ENCODE measurements at places on chromosomes 2 and 18. TPM values are rescaled to one million over a fixed set of nuclear protein-coding genes. Genes with fewer than 3 reads are reported as not detected.

DNA sequence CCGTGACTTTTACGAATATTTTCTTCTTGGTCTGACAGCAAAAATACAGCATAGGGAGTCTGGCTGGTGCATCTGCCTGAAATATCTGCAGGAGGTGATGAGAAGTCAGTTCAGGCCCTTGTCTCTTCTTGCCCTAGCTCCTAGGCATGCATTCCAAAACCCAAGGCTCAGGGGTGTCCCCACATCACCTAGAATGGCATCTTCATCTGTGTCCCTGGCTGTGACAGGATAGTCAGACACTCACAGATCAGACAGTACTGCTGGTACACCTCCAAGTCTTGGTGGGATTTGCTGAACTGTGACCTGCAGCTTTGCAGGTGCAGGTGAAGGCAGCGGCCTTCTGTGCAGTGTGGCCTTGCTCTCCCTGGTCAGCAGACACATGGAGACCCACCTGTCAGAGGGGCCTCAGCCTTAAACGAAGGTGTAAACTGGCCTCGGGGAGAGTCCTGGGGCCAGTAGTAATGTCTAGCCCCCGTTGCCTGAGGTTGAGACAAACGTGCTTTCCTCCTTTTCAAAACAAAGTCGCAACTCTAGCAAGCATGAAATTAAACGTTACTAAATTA, 42.8 kb downstream of the MBP start:
- no peak for DNase-seq

DNA sequence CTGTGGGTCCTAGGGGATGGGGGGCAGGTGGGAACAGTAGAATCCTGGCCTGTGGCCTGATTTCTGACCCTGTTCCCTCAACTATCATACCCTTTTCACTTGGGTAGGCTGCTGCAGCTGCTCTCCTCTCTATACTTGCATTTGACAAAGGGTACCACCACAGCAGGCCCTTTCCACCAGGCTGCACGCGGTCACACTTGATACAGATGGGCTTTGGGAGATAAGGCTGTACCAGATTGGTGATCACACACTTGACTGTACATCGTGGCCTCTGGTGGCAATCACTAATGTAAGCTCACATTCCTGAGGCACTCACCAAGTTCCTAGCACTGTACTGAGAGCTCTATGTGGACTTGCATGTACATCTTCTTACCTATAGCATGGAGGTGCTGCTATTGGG, 1.6 kb upstream of the RALB start:
- no peak for DNase-seq

DNA sequence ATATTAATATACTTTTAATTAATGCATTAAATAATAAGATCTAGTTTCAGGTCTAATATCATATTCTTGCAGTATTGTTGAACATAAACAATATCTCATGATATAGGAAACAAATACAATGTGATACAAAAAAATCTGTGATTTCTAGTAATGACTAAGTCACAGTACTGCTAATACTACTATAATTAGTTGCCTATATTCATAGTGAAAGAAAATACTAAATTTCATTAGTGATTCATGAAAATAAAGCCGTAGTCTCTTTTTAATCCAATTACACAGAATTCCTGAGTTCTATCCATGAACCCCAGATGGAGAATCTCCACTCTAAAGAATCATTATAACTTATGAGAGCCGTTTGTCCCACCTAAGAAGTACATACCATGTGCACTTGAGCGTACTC, 266.3 kb upstream of the ACVR2A start:
- DNase-seq: no peak

- no peak for DNase-seq
These were observed 1806.1 kb upstream of the PIK3C3 start for GRCh38 chr18:40148960-40149359.

DNA sequence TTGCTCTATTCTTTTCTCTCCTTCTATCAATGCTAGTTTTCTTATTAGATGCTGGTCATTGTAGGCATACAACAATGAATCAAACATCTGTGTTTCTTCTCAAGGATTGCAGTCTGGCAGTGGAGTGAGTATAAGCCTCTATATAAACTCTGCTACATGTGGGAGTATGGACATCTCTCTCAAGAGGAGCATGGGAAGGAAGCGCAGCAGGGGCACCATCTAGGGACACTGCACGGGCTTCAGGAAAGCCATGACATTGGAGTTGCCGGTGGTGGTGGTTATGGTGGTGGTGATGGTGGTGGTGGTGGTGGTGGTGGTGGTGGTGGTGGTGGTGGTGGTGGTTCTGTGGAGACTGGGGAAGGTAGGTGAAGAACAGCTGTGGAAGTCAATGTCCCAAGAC, 462.6 kb downstream of the RNF144A start:
- no peak for DNase-seq

GRCh38 chr2:146917431-146918042, 927.3 kb upstream of the ACVR2A start:
- no peak for DNase-seq

- DNase-seq: no peak
These were observed 103.2 kb downstream of the NCOA1 start for GRCh38 chr2:24594283-24594682.

GRCh38 chr2:84899304-84900204, 5.9 kb upstream of the TMSB10 start:
- no peak for DNase-seq

- no peak for DNase-seq
These were observed 63.6 kb downstream of the TNP1 start for GRCh38 chr2:216796115-216796840.

DNA sequence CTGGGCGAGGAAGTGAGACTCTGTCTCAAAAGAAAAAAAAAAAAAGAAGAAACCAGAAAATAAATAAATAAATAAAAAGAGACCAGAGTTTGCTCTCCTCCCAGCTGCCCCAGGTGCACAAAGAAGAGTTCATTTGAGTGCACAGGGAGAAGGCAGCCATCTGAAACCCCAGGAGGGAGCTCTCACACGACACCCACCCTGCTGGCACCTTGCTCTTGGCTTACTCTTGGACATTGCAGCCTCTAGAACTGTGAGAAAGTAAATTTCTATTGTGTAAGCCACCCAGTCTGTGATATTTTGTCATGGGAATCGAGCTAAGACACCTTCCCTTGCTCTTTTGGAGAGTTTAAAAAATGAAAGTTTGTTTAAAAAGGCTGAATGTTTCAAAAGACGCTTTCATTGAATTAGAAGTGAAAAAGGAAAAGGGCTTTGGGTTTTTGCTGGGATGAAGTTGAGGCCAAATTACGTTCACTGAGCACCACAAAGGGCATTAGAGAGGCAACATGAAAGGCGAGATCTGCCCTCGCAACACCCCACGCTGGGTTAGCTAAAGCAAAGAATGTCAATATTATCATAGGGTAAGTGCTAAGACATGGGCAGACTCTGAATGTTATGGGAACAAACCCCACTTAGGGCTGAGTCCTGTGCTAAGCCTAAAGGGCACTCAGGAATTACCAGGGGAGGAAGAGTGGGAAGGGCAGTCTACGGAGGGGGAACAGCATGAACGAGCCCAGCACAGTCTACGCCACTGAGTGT, 128.9 kb upstream of the RIOK3 start:
- DNase-seq: no peak

DNA sequence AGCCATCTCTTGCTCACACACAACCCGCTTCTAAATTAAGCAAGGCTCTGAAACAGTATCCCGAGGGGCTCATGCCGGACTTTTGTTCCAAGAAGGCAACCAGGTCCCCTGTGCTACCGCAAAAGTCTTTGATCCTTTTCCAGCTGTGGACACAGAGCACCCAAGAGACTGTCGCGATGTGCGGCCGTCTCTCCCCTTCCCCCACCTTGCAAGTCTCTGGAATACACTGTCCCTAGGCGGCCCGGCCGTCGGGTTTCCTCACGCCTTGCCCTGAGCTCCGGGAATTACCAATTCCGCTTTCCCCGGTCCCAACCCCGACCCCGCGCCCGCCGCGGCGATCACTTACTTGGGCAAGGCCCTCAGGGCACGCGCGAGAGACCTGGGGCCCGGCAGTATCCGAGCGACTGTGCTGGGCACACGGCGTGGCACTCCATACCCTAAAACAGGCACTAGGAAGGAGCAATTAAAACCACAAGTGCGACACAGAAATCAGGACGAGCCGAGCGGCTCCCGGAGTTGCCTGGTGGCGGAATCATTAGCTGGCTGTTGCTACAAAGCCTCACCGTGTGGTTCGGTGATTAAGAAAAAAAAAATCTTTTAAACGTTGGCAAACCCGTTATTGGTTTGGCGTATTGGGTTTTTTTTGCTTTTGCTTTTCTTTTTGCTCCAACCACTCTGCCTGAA, 2.2 kb upstream of the DLX1 start:
- DNase-seq: no peak

GRCh38 chr2:43010438-43011157, 215.8 kb downstream of the ZFP36L2 start:
- no peak for DNase-seq

DNA sequence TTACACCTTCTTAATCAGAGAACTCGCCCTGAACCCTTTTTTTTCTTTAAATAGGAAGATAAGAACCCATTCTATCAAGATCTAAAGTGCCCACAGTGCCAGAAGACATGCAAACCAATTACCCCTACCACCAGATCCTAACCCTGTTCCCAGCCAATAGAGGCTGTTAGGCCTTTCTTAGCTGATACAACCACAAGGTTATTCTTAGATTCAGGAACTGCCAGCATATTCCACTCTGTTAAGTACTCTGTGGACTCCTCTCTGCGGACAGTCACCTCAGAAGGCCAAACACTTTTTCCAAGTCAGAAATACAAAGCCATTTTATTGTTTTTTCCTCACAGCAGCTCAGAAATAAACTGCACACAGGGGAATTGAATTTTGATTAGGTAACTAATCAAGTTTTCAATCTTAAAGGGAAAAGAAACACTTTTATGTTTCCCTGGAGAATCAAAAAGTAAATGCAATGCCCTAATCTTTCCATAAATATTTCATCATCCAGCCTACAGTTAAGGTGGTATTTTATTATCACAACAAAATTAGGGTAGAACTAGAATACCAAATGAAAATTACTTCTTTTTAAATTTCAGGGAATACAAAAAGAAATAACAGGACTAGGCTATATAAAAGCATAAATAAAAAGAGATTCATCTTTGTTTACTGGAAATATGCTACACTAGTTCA, 111.4 kb downstream of the NBAS start:
- DNase-seq: no peak

DNA sequence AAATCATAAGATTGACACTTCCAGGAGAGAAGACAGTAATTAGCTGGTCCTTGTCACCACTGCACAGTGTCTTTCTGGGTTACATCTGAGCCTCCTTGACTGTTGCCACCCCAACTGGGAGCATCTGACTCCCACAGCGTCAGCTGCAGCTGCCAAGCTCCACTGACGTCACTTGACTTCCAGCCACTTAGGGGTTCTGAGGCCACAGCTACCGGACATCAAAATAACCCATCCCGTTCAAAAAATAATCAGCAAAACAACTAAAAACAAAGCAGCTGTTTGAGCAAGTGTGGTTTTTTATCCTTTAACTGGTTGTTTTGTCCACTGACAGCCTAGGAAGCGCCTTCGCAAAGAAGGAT, 206.5 kb upstream of the AGAP1 start:
- DNase-seq: no peak

- no peak for DNase-seq
These were observed 8.9 kb upstream of the SESTD1 start for GRCh38 chr2:179273461-179273962.

DNA sequence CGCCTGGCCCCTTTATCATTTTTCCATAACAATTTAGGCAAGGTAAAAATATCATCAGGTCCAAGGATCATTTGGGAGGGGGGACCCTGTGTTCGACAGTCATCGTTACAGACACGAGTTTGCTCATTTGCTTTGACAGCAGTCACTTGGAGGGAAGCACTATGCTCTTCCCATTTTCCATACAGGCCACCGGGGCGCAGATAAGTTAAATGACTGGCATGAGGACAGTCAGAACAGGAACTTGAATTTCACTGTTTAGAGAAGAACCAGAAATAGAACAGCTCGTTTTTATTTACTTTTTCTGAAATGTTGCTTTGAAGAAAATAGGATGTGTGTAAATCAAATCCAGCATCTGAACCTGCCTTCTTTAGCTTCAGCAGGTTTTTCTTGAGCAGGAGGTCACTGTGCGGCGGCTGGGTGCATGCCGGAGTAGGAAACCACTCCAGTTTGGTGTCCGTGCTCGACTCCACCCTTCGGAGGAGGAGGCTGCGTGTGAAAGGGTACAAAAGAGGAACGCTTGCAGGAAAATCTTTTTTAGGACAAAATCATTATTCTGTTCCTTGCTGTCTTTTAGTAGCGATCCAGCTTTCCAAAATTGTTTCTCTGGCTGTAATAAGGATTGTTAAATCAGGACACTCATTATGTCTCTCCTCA, 15.2 kb downstream of the NPAS2 start:
- no peak for DNase-seq

Gene ANO7
- total RNA-seq: 3.3 TPM

Gene VWC2L
- total RNA-seq: 0.17 TPM

Gene HIBCH
- total RNA-seq: 28.8 TPM

Gene KLHL14
- 0.81 TPM for total RNA-seq

Gene MOCOS
- total RNA-seq: 3.2 TPM

Gene MROH2A
- not detected for total RNA-seq

Gene SCTR
- 1.9 TPM for total RNA-seq

Gene RNPEPL1
- total RNA-seq: 40.5 TPM

Gene PSMA8
- not detected for total RNA-seq

Gene DHX57
- 28.1 TPM for total RNA-seq

Gene SLC5A7
- total RNA-seq: 0.36 TPM

Gene TMEM237
- total RNA-seq: 43.2 TPM
